ENCODE measurements at places on chromosomes 4 and X.
A peak's percentile ranks its signal among the peaks of the same experiment; 100 is the strongest.

GRCh38 chrX:22959204-22959920, 40.4 kb upstream of the DDX53 start:
- DNase-seq = no peak

DNA sequence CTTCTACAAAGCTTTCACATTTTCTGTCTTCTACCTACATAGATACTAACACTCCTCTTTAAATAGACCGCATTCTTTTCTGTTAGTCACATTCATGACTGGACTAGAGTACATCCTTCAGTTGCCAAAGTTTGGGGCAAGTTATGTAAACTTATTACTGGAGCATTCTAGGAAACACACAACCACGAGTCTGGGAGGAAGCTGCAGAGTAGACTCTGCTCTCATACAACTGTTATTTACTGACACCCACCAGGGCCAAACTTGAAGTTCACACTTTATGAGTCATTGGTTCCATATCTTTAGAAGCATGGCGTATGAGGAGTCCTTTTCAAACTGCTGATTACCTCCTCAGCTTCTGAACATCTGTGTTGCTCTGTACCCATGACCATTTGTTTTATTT, 87.0 kb downstream of the RNF150 start:
- no peak for DNase-seq

DNA sequence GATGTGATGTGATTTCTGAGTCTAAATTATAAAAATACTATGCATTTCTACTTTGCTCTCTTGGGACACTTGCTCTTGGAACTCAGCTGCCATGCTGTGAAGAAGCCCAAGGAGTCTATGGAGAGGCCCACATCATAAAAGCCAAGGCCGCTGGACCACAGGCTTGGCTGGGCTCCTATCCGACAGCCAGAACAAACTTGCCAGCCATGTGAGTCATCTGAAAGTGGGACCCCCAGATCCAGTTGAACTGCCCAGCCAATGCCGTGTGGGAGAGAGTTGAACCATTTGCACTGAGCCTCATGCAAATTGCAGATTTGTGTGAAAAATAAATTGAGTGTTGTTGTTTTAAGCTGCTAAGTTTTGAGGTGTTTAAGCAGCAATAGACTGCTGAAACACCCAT, 60.2 kb downstream of the TMEM154 start:
- DNase-seq = no peak

- DNase-seq = no peak
Observed at GRCh38 chr4:16826406-16826910, 72.0 kb downstream of the LDB2 start.

DNA sequence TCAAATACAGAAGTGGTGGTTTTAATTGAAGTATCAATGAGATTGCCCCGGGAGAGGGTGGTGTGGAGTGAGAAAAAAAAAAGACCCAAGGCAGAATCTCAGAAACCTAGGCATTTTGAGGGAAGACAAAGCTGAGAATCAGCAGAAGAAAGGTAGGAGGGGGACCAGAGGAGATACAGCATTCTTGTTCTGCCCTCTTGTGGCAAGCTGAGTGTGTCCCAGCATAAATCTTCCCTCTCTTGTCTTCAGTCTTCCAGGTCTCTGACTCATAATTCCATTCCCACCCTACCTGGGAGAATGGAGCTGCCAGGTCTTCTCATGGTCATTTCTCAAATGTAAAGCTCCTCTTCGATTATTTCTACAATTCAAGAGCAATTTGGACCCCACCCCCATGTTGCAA, 32.7 kb upstream of the MAGED1 start:
- DNase-seq = no peak

DNA sequence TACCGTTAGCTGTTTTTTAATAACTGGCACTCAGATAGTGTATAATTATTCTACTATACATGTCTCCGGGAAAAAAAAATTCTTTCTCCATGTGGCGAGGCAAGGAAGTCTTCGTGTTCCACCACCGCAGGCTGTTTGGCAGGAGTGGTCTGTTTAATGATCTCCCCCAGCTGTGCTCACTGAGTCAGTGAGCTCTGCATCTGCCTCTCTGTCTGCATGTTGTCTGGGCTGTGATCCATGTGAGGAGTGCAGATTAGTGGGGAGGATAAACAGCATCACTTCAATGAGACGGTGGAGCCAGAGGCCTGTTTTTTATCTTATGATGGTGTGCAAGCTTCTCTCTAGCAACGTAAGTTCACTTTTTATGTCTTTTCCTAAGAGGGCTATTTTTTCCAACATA, 69.8 kb downstream of the RPS3A start:
- DNase-seq = peak; percentile 95

- DNase-seq = no peak
Observed at GRCh38 chrX:149495573-149496071, 9.5 kb downstream of the IDS start.

DNA sequence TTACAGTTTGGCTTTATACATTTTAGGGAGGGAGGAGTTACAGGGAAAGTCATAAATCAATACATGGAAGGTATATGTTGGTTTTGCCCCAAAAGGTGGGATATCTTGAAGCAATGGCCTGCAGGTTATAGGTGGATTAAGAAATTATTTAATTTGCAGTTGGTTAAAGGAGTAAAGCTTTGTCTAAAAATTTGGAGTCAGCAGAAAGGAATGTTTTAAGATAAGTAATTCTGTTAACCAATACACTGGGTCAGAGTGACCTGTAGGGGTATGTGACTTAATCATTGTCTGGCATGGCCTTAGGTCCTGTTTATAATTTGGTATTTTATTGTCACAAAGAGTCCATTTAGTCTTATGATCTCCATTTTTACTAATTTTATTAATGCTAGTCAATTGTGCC, 115.0 kb downstream of the AGTR2 start:
- DNase-seq = no peak

DNA sequence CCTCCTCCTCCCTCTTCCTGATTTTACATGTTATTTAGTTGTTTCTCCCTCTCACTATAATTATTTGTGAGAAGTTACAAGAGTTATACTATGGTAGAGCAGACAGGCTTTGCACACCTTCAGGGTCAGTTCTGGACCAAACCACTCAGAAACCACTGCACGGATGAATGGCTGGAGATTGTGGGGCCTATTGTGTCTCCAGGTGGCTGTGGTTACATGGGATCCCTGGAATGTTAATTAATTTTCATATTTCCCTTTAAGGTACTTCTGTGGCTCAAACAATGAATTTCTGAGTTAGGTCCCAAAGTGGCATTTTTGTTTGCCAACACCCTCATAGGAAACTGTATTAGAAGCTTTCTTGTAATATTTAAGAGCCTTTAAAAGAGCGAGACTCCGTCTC, 151.9 kb downstream of the BMPR1B start:
- no peak for DNase-seq

DNA sequence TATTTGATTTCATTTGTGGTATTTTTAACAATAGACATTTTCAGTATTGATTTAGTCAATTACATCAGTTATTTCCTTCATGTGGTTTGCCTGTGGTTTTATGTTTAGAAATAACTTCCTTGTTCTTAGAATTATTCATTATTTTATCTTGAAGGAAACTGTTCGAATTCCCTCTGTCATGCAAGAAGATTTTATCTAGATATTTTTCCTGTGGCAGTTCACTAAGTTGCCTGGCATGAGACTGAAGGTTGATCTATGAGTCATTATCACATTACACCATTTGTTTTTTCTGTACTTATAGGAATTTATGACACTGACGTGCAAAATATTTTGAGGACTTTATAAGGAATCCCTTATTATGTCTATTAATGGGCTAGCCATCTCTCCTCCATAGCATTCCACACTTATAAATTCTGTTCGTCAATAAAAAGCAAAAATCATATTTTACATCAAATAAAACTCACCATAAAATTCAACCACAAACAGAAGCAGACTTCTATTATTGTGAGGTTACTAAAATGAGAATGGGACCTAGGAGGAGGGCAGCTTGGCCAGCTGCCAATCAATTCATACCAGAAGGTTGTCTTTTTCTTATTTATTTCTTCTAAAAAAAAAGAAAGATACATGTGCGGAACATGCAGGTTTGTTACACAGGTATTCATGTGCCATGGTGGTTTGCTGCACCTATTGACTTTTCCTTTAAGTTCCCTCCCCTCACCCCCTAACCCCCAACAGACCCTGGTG, 179.0 kb downstream of the KCNIP4 start:
- no peak for DNase-seq

DNA sequence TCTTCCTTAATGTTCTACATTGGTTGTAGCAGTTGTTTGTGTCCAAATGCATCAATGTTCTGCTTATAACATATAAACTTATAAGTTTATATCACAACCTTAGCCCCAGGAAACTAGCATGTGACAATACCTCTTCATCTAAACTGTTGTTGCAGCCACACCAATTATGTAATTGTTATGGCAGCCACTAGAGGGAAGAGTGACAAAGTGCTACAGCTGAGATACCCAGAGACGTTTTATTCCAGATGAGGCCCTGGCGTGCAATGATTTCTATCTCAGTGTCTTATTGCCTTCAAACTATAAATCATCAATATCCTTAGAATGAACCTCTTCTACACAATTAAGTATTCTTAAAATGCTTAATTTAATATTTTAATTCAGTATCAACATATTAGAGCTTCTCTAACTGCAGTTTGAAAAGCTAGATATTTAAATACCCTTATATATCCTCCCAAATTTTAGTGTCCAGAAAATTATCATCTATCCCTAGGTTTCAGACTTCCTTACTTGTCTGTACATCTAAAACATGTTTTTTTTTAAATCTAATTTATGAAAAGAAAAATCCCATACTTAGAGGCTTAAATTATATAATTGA, 171.6 kb downstream of the PCDH10 start:
- no peak for DNase-seq

DNA sequence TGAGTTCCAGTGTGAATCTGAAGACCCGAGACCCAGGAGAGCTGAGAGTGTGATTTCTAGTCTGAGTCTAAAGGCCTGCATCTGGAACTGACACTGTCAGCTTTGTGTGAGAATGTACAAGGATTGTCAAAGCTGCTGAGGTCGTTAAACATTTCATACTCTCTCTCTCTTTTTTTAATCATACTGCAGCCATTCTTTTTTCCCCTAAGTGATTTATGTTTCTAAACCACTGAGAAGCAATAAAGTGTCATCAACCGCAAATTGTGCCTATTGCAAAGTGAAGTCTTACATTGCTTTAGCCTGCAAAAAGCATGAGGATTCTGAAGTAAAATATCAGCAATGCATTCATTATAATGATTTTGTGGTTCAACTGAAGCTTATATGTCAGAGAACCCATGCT, 106.0 kb downstream of the ASMT start:
- no peak for DNase-seq

- DNase-seq = no peak
Observed at GRCh38 chrX:51641421-51642021, 22.8 kb upstream of the CENPVL3 start.

DNA sequence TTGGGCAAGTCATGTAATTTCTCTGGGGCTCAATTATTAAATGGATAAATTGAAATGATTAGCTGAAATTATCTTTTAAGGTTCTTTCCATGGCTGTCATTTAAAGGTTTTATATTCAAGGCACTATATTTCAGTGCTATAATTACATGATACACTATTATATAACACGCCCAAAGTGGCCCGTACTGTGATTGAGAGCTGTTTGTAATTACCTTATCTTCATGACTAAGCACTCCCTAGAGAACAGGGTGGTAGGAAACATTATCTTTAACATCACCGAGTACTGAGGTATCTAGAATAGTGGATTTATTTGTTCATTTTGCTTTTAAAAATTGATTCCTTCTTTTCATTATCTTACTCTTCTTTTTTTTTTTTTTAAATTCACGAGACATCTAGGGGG, 79.0 kb downstream of the DIAPH2 start:
- DNase-seq = no peak

DNA sequence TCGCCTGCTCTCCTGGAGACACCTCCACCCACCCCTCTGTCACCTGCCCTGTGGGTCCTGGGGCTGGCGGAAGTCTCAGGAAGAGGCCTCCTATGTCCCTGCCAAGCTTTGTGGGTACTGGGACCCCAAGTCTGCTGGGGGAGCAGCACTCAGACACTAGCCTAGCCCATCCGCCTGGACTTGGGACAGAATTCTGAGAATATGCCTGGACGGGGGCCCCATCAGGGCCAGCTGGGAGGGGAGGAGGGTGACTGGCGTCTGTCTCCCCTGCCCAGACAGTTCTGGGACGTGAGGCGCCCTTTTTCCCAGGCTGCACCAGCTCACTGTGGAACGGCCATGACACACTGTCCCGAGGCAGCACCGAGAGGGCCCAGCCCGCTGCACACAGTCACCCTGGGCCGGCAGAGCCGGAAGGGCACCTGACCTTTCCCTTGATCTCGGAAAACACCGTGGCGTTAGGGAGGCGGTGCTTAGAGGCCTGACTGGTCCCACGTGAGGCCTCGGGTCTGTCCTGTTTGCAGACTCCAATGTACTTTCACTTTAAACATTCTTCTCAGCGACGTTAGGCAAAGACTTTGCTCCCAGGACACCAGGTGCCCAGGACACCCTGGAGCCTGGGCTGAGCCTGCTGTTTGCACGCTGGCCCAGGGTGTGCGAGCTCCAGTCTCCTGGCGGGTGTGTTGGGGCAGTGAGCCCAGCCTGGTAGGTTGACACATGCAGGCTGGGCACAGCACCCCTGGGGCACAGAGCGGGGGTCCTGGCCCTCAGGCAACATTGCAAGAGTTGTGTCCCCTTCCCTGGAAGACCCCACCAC, 700 bp downstream of the SLC26A1 start:
- DNase-seq = no peak

- no peak for DNase-seq
Observed at GRCh38 chrX:44675362-44676024, 132.8 kb upstream of the FUNDC1 start.

GRCh38 chr4:74941123-74941522, 8.2 kb downstream of the PARM1 start:
- DNase-seq = no peak

DNA sequence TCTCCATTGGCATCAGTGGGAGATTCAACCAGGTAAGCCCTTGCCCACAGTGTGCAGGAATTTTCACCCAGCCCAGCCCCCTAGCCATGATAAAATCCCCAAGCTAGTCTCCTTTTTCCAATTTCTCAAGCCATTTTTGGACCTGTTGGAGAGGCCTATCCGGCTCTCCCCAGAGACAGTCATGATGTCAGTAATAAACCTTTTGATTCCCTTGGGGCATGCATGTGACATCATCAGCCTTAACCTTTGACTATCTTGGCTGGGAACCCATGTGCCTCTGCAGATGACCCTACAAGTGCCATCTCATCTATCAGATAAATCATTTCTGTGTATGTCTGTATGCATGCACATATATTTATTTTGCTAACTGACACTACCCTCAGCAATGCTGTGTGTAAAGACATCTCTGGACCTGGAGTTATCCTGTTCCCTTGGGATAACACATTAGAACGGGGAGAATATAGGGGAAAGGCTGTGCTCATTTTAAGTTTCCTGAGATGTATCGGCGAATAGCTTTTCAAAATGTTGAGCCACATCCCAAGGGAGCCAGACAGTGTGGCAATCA, 51.0 kb downstream of the CYTL1 start:
- DNase-seq = no peak

GRCh38 chr4:22552812-22553211, 36.9 kb upstream of the ADGRA3 start:
- DNase-seq = no peak

All from spinal cord (tissue), 10 donors.